ENCODE measurements at places on chromosomes 3 and 15.

DNA sequence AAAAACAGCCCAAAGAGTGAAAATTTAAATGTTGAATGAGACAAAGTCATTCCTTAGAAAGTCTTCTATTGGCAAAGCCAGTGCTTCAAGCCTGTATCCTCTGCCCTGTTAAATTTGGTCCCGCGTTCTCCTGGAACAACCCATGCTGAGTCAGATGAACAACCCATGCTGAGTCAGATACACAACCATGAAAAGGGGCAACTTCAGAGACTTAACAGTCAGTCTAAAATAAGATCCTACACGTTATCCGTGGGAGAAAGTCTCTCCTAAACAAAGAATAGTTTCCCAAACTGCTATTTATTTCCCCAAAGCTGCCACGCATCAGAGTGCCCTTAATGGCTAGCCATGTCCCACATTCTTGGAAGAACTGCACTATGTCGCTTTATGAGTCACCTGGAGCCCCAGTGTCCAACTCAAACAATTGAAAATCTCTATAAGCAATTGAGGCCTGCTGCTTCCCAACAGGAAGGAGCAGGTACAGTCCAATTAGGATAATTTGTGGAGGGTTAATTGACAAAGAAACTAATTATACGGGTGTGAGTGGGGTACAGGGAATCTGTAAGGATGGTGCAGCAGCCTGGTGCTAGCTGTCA is 66.1 kb downstream of the WHAMM start:
- DNase-seq: no peak

DNA sequence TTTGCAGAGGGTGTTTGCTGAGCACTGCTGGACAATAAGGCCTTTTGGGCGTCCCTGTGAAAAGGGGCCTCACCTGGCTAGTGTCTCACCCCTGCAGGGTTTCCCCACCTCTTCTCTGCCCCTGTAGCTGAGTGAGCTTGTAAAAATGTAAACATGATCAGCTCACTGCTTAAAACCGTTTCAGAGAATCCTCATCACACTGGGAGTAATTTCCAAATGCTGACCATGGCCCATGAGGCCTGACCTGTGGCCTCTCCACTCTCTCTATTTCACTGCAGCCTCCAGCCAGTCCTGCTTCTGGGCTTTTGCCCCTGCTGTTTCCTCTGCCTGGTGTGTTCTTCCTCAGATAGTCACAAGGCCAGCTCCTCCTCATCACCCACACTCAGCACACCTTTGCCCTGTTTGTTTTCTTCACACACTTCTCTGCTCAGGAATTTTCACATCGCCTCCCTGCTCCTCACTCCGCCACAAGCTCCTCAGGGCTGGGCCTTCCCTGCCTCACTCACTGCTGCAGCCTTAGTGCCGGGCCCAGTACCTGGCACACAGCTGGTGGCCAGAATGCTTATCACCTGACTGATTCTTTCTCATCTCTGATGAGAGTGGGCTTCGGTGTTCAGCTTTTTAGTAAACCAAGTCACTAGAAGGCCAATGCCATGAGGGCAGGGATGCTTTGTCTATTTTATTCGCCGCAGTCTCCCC is 79.3 kb upstream of the SEC13 start:
- no peak for DNase-seq

GRCh38 chr3:172530566-172530965 is 7.3 kb upstream of the TNFSF10 start:
- DNase-seq: no peak

- DNase-seq: peak; percentile 56
Measured at GRCh38 chr15:70765504-70766281, 2.3 kb upstream of the UACA start.

GRCh38 chr3:139129892-139130291 is 85.2 kb upstream of the PRR23C start:
- no peak for DNase-seq

DNA sequence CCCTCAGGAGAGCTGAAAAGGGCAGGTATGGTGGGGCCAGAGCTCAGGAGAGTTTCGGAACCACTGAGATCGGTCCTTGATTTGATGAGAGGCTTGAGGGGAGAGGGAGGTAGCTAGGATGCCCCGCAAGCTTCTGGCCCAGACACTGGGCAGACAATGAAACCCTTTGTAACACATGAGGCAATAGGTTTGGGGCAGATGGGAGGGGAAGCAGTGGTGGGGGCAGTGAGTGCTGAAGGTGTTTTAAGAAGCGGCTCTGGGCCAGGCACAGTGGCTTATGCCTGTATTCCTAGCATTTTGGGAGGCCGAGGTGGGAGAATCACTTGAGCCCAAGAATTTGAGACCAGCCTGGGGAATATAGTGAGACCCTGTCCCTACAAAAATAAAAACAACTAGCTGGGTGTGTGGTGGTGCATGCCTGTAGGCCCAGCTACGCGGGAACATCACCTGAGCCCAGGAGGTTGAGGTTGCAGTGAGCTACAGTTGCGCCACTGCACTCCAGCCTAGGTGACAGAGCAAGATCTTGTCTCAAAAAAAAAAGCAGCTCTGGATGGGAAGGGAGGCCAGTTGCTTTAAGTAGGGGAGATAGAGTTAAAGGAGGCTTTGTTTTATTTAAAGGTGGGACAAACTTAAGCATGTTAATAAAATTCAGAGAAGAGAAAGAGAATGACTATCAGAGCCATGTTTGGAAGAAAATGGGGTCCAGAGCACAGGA is 9.6 kb upstream of the SNX22 start:
- no peak for DNase-seq

- peak; percentile 7 for DNase-seq
Measured at GRCh38 chr3:116270056-116270455, 175.2 kb downstream of the LSAMP start.

DNA sequence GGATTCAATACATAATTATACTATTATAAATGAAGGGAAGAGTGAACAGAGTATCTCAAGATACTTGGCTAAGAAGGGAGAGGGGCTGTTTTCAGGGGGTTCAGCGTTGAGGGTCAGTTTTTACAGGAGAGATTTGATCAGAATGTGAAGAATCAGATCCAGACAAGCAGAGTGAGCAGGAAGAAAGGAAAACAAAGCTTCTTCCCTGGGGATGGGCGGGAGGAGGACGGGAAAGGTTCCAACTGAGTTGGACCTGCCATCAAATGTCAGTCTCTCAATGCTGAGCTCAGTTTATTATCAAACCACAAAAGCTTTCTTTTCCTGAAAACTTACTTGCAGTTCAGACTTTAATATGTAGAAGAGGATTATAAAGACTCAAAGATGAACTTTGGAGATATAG is 6.0 kb upstream of the MELTF start:
- no peak for DNase-seq

- no peak for DNase-seq
Measured at GRCh38 chr3:139652561-139652960, 25.2 kb downstream of the NMNAT3 start.

GRCh38 chr15:96416934-96417759 is 86.6 kb downstream of the NR2F2 start:
- DNase-seq: peak; percentile 22

GRCh38 chr3:12907729-12908128 is 66.4 kb upstream of the RPL32 start:
- no peak for DNase-seq

DNA sequence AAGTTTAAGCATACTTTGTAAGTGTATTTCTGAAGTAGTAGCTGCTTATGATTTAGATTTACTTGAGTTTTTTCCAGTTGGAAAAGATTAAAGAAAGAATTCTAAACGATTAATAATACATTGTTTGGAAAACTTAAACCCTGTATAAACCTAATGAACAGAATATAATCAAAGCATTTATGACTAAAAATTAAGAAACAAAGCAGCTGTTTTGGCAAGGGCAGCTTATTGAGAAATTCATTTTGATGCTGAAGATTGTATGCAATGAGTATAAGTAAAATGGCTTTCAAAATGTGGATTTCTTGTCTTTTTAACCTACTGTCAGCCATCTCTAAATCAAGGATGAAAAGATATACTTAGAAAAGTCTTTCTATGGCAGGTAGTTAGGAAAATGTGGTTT is 140.2 kb downstream of the POLQ start:
- DNase-seq: no peak

DNA sequence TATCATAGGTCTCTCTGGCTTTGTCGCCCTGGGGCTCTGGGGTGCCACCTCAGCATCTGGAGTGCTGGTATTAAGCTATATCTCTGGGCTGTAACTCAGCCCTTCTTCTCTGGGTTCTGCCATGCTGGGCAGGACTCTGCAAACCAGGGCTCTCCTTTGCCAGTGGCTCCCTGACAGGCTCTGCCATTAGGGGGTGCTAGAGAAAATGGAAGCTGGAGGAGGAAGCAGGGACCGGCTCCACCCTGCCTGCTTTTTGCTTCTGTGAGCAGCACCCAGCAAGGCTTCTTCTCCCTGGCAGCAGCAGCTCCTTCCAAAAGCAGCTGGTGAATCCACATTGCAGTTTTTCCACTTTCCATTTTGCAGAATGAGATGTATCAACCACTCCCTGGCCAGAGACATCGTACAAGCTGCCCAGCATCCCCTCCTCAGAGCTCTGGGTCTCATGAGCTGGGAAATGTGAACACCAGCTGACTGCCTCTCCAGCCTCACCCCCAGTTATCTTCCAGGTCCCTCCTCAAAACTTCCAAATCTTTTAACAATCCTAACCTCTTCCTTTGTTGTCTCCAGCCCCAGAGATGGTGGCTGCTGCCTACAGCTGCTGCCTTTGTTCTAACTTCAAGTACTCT is 165.0 kb downstream of the ABHD5 start:
- peak; percentile 80 for DNase-seq

DNA sequence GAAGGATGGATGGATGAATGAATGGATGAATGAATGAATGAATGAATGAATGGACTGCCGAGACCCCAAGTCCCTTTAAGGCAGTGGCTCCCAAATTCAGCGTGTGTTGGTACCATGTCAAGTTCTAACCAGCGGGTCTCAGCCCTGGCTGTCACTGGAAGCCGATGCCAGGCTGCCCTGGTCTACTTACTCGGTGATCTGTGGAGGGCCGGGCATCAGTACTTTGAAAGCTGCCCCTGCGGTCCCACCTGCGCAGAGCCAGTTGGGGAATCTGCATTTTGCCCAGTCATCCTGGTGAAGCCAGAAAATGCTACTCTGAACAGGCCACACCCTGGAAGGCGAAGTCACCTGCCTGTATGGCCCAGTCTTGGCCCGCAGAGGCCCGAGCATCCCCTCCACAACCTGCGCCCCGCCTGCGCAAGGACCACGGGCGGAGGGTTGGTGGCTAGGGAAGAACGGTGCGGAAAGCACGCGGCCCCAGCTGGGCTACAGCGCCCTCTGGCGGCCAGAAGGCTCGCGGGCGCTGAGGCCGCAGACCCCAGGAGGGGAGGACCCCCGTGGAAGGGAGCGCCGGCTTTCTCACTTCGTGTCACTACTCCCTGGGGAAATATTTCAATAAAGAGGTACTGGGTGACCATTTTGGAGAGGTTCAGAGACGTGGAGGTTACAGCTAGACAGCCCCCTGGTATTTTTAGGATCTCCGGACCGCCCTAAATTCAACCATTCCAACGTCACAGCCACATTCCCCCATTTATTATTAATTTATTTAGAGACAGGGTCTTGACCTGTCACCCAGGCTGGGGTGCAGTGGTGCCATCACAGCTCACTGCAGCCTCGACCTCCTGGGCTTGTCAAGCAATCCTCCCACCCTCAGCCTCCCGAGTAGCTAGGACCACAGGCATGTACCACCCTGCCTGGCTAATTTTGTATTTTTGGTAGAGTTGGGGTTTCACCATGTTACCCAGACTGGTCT is 34.9 kb downstream of the PRKCD start:
- peak; percentile 52 for DNase-seq

DNA sequence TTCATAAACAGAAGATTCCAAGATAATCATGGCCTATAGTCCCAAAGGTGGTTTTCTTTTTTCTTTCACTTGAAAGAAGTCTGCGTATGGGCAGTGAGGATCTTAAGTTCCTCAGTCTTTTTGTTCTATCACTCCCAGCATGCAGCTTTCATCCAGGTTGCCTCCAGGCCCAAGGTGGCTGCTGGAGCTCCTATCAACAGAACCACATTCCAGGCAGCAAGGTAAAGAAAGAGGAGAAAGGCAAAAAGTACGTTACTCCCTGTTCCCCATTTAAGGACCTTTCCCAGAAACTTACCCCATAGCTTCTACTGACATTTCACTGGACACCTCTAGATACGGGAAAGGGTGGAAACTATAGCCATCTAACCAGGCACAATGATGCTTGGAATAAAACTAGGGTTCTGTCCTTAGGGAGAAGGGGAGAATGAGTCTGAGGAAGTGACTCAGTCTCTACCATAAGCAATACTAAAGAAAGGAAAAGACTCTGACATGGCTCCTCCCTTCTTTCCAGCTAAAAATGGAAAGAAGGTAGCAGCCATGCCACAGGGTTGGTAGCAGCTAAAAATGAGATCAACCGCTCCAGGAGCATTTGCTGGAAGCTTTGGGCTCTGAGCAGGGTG is 313.9 kb upstream of the NR2E3 start:
- peak; percentile 49 for DNase-seq

GRCh38 chr3:52246728-52247408 is 1.3 kb downstream of the PPM1M start:
- no peak for DNase-seq

DNA sequence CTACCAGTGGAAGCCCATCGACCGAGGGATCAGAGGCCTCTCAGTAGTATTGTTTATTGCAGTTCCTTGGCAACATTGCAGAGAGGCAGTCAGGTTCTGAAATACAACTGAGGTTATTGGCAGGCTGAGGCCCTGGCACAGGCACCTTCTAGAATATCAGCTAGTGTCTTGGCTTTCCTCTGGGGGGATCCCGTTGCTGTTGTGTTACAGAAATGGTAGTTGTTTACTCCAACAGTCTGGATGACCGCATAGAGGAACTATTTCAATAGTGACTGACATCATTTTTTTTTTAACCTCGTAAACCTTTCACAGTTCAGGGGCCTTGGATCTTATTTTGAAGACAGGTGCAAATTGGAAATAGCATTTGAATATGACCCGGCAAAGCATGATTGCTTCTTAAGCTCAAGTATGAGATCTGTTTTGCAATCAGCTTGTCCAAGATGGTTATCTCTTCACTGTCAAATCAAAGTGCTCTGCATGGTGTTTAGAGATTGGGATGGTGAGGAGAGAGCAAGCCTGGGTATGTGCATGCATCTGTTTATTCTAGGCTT is 63.9 kb downstream of the PGPEP1L start:
- DNase-seq: peak; percentile 42

DNA sequence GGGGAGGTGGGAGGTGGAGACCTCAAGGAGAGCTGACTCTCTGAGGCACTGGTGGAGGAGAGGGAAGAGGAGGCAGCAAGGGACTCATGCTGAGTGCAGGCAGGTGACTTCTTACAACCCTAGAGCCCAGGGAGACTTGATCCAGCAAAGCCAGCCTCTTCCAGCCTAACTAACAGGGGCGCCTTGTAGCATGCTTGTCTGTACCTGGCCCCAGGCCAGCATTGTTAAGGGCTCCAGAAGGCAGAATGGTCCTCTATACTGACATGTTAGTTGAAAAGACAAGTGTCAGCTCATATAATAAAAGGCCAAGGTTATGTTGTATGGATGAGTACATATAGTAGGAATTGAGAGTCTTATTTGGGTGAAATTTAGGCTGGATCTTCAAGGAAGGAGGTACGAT is 65.4 kb downstream of the CHDH start:
- DNase-seq: no peak

GRCh38 chr15:32933236-32933635 is 215.4 kb downstream of the GREM1 start:
- DNase-seq: no peak

DNA sequence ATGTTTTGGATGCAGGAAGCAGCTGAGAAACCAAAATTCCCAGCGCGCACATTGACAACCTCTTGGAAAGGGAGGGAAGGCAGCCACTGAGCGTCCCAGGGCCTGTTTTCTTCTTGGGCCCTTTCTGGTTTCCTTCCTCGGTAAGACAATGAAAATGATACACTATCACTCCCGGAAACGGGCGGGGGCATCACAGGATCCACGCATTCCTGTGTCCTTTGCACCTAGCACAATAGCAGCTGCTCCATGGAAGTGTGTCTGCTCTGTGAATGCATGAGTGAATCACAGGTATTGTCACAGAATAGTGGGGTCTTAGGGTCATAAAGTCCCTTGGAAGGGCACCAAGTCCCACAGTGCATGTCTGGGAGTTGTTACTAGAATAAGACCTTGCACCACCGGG is 6.3 kb upstream of the ITPKA start:
- DNase-seq: no peak
